ENCODE measurements at places on chromosomes 3 and 15.

DNA sequence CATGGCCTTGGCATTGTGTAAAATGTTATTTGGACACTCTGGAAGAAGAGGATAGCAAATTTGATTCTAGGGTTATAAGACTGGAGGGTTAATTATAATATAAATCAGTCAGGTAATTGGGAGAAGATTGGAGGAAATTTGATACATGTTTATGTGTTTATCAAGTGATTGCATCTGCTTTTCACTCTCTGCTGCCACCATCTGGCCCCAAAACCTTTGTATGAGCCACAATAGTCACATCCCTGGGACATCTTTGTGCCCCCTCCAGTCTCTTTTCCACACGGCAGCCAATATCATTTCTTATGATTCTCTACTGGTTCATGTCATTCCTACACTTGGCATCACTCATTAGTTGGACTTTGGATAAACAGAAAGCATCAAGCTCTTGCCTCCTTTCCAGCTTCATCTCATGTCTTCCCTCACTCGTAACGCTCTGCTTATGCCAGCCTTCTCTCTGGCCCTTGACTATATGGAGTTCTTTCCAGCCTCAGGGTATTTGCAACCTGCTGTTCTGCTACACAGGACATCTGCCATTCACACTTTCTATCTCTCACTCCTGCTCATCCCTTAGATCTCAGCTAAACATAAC is 602.3 kb upstream of the SUCLG2 start:
- DNase-seq, result no peak

DNA sequence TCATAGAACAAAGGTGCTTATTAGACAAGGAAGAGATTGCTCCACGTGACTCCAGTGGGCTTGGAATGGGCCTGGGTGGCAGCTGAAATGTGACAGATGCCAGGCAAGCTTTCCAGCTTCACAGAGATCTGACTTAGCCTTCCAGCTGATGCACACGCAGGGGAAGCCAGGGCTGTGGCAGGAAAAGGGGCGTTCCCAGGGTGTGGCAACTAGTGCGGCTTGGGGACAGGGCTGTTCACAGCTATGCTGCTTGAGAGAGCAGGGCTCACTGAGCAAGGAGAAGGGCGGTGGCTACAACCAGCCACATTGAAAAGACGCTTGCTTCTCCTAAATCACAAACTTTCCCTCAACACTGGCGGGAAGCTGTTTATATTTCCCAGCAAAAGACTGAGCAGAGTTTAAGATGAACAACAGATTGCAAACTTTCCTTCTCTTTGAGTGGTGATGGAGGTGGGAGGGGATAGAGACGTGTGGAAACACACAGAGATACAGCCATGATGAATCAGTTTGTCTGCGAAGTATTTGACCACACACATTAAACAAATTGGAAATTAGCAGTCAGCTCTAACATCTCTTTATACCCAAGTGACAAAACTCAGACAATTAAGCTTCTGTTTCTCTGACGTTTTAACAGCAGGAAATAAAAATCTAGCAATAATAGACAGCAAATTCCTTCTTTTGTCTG is 127.5 kb downstream of the BDH1 start:
- no peak for DNase-seq

- DNase-seq, result no peak
These were observed 201.9 kb downstream of the TNIK start for GRCh38 chr3:171258316-171258715.

DNA sequence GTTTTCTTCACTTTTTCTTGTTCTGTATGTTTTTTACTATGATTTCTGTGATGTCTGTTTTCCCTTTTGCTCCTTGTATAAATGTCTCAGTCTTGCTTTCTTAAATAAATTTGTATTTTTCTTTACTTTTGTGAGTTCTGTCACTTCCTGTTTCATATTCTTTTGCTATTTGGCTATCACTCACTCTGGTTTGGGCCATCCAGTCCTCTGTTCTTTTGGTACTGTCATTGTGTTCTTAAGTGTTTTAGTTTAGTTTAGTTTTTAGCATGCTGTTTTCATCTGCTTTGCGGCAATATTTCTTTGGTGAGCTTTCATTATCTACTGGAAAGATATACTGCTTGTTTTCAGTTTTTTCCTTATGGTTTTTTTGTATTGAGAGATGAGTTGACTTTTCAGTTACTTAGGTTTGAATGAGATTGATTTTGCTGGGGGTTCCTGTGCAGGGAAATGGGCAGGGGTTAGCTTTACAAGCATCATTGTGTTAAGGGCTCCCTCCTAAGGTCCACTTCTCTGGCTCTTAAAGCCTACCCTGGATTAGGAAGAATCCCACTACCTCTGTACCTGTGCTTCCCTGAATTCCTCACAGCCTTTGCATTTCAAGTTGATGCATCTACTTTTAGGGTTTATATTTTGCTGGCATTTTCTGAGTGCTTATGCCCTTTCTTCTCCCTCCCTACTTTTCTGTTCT is 35.1 kb downstream of the PDCD6IP start:
- no peak for DNase-seq

- no peak for DNase-seq
These were observed 303.8 kb downstream of the EPHA3 start for GRCh38 chr3:89411201-89411600.

- no peak for DNase-seq
These were observed 308.4 kb downstream of the SHQ1 start for GRCh38 chr3:72539856-72540255.

- DNase-seq, result no peak
These were observed 24.1 kb upstream of the VEPH1 start for GRCh38 chr3:157527131-157527881.

DNA sequence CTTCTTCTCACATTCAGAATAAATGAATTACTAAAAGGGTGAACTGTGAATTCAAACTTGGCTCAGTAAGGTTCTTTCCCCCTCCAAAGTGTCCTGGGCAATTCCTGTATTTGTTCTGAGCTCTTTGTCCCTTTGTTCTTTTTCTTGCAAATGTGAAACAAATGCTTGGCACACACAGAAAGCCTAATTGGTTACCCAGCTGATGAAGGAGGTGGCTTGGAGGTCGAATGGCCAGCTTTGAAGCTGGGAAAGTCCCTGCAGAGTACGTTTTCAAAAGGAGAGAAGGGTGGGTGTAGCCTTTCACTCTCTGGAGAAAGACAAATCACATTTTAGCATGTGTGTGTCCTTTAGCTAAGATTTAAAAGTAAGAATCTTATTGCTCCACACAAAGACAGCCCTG is 154.4 kb downstream of the PEX5L start:
- no peak for DNase-seq

GRCh38 chr15:31228011-31228484 is 98.6 kb upstream of the KLF13 start:
- DNase-seq, result no peak

GRCh38 chr3:185986198-185986777 is 48.5 kb upstream of the TRA2B start:
- DNase-seq, result no peak

Data from activated CD8-positive, alpha-beta memory T cell treated with anti-CD3 and anti-CD28 coated beads for 4 hours (primary cell).